Upper lobe of right lung (tissue), 1 donor: ENCODE measurements at places on chromosomes 5 and 9. TPM values are rescaled to one million over a fixed set of nuclear protein-coding genes. Genes with fewer than 3 reads are reported as not detected.

DNA sequence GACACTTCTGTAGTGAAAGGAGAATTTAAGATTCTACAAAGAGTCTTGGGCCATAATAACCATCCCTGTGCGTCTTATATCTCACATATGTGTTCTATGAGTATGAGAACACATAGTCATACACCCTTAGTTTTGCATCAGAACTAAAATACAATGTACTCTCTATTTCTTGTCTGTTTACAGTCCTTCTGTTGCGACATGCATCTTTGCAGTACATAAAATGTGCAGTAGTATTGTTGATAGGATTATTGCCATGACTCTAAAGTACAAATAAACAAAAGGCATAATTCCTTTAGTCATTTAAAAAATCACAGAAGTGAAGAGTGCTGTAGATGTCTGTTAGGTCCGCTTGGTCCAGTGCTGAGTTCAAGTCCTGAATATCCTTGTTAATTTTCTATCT lies 201.9 kb downstream of the NR3C1 start:
- DNase-seq: no peak

DNA sequence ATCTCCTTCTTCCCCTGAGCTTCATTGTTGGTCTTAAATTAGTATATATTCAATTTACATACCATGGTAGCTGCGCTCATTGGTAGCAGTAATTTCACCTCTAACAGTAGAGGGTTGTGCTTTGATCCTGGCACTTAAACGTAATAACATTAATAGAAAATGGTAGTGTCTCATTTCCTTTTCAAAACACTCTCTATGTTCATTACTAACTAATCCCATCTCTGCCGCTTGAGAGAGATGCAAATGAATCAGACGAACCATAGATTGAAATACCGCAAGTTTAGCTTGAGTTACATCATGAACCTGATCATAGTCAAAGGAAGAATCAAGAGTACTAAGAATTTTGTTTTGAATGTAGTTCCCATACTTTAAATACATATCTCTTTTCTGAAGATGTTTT lies 2.2 kb downstream of the THBS4 start:
- DNase-seq: no peak

DNA sequence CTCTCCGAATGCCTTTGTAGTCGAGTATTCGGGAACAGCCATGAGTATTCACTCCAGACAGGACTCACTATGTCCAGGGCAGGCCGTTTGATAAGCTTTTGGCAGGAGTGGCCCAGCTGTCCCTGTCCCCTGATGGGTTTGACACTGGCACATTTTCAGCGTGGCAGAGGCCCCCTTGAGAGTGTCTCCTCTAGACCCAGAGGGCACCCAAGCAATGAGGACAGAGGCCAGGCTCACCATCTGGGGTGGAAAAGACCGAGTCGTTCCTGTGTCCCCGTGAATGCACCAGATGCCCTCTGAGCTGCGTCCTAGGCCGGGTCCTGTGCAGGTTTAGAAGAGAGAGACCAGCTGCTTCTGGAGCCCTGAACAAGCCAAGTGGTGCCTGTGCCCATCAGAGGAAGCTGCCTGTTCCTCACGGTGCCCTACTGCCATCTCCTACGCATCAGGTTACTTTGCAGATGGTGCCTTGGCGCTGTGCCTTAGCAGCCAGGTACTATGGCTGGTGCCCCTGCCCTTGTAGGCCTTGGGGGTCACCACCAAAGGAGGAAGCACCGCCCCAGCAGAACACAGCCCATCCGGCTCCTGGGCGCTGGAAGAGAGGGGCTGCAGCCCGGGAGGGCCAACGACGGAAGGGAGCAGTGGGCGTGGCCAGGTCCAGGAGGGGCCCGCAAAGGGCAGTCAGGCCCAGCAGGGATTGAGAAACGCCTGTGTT lies 42.4 kb downstream of the LRSAM1 start:
- DNase-seq: no peak

OR1K1 gene
- not detected for total RNA-seq

GRCh38 chr5:181224390-181225229 lies 1.5 kb downstream of the TRIM41 start:
- DNase-seq: no peak

SPINK4 gene
- not detected for total RNA-seq

GRCh38 chr5:42994246-42994554 lies 45.9 kb downstream of the ANXA2R start:
- DNase-seq: no peak

DNA sequence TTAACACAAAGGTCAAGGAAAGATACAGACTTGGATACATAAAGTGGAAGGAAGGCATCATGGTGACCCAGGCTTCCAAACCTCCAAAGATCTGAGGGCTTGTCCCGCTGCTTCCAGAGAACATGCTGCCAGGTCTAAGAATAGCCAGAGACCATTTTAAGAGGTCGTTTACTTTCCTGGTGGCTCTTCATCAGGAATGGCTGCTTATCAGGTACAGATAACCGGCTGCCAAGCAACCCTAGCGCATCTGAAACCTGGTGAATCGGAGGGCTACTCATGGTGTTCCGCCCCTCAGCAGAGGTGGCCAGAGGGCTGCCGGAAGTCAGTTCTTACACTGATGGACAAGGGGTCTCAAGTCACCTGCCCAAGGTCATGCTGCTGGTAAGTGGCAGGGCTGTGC lies 251.3 kb upstream of the DAP start:
- DNase-seq: no peak

GRCh38 chr9:107090218-107090617 lies 192.9 kb upstream of the RAD23B start:
- DNase-seq: no peak

NFIL3 gene
- total RNA-seq: 26.2 TPM

DNA sequence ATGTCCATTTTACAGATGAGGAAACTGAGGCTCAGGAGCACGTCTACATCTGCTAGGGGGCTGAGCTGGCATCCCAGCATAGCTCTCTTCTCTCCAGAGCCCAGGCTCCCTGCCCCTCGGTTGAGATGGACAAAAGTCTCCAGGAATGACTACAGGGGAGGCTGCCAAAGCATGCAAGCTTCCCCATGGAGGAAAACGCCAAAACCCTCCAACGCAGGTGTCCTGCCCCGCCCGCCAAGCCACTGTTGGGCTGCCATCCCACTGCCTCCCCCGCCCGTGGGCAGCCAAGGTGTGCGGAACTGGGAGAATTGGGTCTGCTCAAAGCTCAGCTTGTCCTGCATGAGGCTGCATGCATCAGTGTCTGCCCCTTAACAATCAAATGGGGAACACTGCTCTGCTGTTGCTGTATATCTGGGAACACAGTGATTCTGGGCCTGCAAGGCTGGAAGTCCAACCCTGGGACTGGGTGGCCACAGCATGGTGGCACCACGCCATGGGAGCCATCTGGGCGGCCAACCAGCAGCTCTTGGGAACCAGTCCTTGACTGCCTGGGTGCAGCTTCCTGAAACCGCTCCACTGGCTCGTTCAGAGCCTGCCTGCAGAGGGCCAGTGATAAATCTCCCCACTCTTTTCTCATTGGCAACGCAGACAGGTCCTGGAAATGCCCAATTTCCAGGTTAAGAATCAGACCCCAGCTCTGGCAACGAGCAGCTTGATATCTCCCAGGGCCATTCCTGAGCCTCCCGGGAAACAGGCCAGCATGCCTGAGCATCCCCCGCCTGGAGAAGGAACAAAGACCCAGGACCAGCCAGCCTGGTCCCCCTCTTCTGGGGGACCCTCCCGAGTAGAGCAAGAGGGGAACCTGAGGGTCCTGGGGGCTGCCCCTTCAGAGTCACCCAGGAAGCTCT lies 3.5 kb downstream of the RALGDS start:
- DNase-seq: no peak

DNA sequence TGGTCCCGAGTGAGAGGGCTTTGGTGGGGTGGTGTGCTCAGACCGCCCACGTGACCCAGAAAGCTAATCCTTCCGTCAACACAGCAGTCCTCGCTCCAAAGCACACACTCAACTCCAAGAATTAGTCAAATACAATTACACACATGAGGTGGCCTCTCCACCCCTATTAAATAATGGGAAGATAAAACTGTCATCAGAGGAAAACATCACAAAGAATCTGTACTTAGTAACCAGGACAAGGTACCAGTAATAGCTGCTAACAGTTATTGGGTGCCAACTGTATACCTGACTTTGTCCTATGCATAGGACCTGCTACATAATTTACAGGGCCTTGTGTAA lies 222.8 kb downstream of the HSPA4 start:
- DNase-seq: no peak

PLAC8L1 gene
- not detected for total RNA-seq

SPATA31E1 gene
- not detected for total RNA-seq
